ENCODE measurements at places on chromosomes 1 and 21. TPM values are rescaled to one million over a fixed set of nuclear protein-coding genes. Genes with fewer than 3 reads are reported as not detected.

KCND3 gene
- polyA plus RNA-seq: 1.1 TPM

CD46 gene
- 176 TPM for polyA plus RNA-seq

RGS5 gene
- 4.4 TPM for polyA plus RNA-seq

AMY1C gene
- polyA plus RNA-seq: not detected

KCNK1 gene
- polyA plus RNA-seq: 25.9 TPM

C8B gene
- 29.0 TPM for polyA plus RNA-seq

Data from hepatocyte (in vitro differentiated cells).